ENCODE measurements at places on chromosomes 7 and 10.

GRCh38 chr10:6694447-6695140 is 114.5 kb upstream of the PRKCQ start:
- no peak for DNase-seq

- no peak for DNase-seq
Observed at GRCh38 chr10:128843972-128844371, 623.1 kb upstream of the MGMT start.

GRCh38 chr7:78176171-78176570 is 377.6 kb downstream of the PHTF2 start:
- DNase-seq, result no peak

DNA sequence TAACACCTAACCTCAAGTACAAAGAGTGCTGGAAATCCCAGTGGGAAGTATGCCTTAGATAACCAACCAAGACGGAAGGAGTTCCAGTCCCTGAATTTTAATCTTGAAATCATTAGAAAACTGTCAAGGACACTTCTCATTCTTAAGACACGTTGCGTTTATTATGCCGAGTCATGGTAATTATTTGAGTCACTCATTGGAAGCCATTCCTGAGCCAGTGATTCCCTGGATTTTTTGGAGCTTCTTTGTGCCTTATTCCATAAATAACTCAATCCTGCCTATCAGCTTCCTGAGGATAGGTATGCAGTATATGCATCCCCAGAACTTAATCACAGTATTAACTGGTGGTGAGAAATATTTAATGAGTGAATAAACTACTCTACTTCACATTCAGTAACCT is 77.4 kb downstream of the PPP1R17 start:
- no peak for DNase-seq

- DNase-seq, result no peak
Observed at GRCh38 chr7:75843613-75844116, 30.1 kb upstream of the CCL24 start.

GRCh38 chr10:106320876-106321275 is 843.6 kb downstream of the SORCS1 start:
- no peak for DNase-seq

DNA sequence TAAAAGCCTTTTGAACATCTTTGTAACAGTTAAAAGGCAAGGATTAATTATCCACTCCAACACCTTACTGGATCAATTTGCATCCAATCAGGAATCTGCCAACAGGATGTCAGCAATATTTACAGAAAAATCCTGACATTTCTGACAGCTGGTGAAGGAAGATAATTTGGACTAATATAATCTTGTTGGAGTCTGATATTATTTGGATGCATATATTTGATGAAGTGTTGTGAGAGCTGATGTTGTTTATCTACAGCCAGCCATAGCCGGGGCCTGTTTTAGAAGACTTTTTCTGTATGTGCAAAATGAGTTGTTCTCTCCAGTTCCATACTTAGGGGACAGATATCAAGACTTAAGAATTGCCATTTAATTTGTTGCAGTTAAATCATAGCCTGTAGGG is 91.1 kb downstream of the GPR37 start:
- no peak for DNase-seq

DNA sequence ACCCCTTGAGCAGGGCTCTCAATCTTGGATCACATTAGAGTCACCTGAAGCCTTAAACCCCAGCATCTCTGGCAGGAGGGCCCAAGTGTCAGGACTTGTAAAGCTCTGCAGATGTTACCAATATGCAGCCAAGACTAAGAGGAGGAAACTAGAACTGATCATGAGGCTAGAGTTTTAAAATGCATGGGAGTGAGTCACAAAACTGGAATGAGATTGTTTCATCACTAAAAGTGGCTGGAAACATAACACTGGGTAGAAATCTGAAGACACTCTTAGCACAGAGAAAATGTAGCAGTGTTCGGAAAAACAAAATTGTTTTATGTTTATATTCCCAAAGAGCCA is 63.3 kb upstream of the GHITM start:
- DNase-seq, result no peak

- DNase-seq, result no peak
Observed at GRCh38 chr10:102758240-102758932, 14.6 kb downstream of the WBP1L start.

DNA sequence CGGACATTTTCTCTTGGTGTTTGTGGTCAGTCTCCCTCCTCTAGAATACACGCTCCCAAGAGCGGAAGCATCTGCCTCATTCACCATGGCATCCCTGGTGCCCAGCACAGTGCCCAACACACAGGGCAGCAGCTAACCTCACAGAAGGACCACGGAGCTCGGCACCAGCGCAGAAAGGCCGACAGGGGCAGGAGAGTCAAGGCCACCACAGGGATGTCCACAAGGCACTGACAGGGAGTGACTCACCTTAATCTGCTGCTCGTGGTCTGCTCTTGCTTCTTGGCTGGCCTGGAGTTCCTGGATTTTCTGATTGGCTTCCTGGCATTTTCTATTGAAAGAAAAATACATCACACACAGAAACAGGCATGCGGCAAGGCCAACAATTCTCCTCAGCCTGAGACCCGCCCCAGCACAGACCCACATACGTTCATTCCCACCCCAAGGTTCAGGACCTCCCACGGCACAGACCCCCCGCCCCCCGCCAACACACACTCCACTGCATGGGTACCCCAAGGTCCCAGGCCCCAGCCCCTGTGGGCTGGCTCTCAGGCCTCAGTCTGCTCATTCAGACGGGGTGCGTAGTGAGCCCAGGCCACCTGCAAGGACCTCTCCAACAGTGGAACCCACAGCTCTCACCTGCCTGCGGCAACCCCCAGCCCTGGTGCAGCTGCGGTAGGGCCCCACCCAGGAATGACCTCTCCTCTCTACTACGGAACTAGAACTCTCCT is 14.9 kb downstream of the MAD1L1 start:
- no peak for DNase-seq

DNA sequence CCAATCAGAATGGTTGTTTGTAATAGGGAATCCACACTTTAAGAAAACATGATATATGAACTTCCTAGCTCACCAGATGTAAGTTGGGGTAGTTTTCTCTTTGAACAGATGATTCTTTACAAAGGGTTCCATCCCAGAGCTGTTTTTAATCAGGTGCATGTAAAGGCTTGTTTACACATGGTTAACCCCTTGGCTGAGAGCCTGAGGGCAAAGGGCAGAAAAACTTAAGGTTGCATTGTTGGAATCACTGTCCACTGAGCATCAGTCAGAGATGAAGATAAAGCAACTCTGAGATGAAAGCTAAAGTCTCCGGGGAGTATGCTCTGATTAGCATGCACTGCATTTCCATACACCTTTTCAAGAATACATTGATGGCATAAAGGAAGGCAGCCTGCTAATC is 518.2 kb downstream of the SORCS3 start:
- DNase-seq, result no peak

DNA sequence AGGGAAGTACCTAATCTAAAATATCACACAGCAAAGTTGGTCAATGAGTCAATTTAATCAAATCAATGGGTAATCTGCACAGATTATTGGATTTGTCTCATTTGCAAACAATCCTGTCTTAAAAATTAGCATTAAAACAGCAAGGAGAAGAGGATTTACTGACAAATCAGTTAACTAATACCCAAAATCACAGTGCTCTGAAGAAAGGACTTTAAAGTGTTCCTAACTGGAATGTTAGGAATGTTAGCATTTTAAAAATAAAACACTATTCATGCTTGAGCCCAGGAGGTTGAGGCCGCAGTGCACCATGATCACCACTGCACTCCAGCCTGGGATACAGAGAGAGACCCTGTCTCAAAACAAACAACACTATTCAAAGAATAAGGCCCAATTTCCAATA is 83.1 kb downstream of the CHCHD3 start:
- DNase-seq, result no peak

- no peak for DNase-seq
Observed at GRCh38 chr7:110604885-110605284, 486.0 kb upstream of the LRRN3 start.

DNA sequence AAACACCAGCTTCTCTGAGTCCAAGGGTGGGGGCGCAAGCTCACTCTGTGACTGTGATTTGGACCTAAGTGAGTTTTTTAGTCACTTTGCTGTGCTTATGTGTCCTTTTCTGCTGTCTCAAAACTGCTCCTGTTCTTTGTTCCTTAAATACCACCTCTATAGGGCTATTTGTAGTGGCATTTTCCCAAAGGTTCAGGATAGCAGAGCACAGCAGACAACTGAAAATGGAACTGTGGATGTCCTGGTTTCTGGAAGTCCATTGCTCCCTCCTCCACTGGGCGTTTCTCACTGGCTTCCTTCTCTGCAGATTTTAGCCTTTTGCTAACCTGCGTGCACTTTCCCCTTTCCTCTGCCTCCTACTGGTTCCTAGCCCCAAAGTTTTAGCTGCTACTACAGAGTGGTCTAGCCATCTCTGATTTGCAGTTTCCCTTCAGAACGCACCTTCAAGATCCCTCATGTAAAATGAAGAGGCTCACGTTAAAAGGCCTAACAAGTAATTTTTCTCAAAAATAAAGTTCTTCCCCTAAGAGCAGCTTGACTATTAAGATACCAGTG is 25.6 kb downstream of the BLVRA start:
- DNase-seq, result no peak

DNA sequence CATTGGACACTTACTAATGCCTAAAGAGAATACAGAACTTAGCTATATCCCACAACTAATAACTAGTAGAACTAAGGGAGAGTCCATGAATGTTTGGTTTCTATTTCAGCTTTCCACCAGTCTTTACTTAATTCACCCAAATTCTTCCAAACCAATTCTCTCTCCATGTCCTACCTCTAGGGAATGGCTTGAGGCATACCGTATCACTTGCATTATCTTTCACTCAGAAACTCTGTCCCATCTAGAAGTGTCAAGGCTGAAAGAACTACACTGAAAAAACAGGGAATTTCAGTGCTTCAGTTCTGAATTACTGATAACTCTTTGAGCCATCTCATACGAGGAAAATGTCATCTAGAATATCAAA is 758 bp downstream of the TMEM168 start:
- DNase-seq, result no peak

DNA sequence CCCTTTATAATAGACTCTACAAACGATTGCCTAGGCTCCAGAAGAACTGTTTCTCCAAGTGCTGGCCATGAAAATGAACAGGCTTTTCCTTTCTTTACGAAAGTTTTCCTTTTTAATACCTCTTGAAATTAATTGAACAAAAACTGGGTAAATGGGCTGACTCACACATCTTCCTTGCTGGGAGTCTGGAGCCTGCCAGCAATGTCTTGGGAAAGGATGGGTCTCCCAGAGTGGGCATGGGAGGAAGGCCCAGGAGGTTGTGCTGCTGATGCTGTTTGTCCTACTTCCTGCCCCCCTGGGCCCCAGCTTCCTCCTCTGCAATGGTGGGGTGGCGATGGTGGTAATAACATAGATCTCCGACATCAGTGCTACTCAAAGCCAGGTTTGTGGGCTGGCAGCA is 174.1 kb downstream of the RPS24 start:
- DNase-seq, result no peak

GRCh38 chr7:120256344-120257070 is 16.5 kb upstream of the KCND2 start:
- DNase-seq, result no peak

GRCh38 chr7:155818154-155818819 is 6.0 kb upstream of the SHH start:
- no peak for DNase-seq

- DNase-seq, result no peak
Observed at GRCh38 chr7:8592167-8592566, 158.8 kb downstream of the NXPH1 start.

GRCh38 chr10:128865436-128866195 is 601.4 kb upstream of the MGMT start:
- no peak for DNase-seq

DNA sequence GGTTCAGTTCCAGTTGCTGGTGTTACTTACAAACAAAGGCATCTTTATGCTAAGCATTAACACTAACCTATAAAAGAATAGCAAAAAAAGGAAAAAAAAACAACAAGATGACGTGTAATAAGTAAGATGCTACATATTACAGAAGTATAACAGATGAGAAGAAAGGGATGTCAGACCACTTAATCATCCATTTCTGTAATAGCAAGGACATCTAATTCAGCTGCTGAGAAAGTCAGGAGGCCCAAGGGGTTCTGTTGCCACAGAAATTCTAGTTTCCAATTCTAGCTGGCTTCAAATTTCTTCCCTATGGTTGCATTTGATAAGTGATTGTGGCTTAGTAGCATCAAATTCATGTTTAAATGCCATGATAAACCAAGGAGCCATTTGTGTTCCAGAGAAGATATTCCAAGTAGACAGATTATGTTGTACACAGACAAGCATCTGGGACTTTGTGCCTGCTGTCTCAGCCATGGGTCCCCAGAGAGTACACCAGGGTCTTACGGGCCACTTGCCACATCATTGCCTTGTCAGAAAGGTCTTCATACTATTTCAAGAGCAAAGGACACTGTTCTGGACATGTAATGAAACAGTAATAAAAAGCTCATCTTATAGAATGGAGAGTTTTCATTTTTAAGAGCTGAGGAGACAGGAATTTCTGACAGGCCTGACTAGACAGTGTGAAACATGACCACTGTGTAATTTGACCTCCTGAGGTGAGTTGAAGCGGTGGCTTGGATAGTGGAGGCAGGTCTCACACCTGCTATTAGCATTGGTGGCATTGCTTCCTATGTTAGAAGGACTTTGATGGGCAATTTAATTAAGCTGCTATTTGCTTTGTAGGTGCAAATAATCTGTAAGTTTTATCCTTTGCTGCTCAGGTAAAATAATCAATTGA is 4.2 kb upstream of the ASB4 start:
- no peak for DNase-seq

GRCh38 chr10:18658271-18659124 is 733 bp upstream of the ARL5B start:
- peak; percentile 4 for DNase-seq

DNA sequence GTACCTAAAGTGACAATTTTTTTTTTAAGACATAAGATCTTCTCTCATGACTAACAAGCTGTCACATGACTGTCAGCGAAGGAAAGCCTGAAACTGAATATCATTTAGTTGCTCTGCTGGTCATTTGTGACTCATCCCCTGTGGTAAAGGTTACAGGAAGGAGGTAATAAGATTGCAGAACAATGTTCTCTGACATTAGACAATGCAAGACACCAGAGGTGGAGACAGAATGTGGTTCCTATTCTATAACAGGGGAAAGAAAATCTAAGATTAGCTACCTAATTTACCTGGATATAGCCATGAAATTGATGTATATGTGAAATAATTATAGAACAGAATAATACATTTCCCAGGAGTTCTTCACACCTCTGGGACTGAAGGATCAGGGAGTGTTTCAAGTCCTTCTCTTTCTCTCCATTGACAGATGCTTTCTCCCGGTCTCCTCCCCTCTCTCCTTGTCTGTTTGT is 47.7 kb downstream of the LRGUK start:
- DNase-seq, result no peak

GRCh38 chr7:25847336-25848070 is 304.5 kb upstream of the NFE2L3 start:
- no peak for DNase-seq

- DNase-seq, result no peak
Observed at GRCh38 chr10:118914629-118915028, 114.9 kb upstream of the NANOS1 start.
